ENCODE measurements at places on chromosomes 12 and 14.

DNA sequence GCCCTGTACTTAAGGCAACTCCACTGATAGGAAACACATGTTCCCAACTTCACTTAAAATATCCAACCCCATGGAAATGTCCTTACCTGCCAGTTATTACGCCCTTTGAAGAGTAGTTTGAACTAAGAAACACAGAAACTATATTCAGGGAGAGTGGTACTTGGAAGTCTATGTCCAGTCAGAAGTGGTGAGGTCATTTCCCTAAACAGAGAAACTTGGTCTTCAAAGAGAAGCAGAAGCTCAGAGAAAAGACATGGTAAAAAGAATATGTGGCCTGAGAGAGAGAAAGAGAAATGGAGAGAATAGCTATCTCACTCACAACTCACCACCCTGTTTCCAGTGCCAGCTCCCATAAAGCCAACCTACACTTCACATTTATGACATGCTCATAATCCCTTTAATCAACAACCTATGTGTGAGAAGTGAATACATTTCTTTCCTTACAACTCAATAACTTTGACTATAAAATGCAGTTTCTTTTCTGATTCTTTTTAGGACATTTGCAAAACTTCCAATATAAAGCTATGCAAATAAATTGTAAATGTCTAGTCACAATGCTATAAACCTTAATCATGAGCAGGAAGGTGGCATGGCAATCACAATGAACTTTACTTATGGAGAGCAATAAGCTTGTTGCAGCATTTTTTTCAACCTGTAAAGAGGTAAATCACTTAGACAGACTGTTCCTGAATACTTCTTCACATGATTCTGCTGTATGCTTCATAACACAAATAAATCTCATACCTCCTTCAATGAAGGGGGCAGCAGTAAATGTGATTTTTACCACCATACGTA lies 67.1 kb downstream of the CPNE8 start:
- no peak for DNase-seq

- DNase-seq, result no peak
Measured at GRCh38 chr12:8780389-8780788, 42.0 kb upstream of the A2ML1 start.

- no peak for DNase-seq
Measured at GRCh38 chr12:3994500-3994899, 121.3 kb upstream of the PARP11 start.

GRCh38 chr14:50335989-50336824 lies 24.1 kb downstream of the DMAC2L start:
- no peak for DNase-seq

- no peak for DNase-seq
Measured at GRCh38 chr12:48954841-48955501, 2.3 kb downstream of the ARF3 start.
